ENCODE measurements at places on chromosomes 1 and 21.
A peak's percentile ranks its signal among the peaks of the same experiment; 100 is the strongest.

- DNase-seq: no peak
Measured at GRCh38 chr1:112297536-112297935, 98.5 kb upstream of the CTTNBP2NL start.

GRCh38 chr1:65341381-65341780, 32.0 kb downstream of the DNAJC6 start:
- DNase-seq: no peak

GRCh38 chr1:194355488-194356106, 1169.2 kb upstream of the B3GALT2 start:
- no peak for DNase-seq

- no peak for DNase-seq
Measured at GRCh38 chr1:38267037-38268036, 220.7 kb upstream of the POU3F1 start.

DNA sequence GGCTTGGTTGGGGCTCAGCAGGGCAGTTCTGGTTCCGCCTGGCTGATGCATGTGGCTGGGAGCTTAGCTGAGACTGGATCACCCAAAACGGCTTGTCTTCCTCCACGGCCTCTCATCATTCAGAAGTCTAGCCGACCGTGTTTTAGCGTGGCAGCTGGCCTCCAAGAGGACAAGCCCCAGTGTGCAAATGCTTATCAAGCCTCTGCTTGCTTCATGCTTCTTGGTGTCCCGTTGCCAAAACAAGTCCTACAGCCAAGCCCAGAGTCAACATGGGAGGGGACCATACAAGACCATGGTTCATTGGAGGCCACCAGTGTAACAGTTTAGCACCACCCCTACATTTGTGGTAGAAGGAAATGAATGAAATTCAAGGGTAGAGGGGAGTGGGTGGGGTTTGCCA, 10.5 kb upstream of the KDF1 start:
- DNase-seq: no peak

- no peak for DNase-seq
Measured at GRCh38 chr1:186231861-186232436, 143.1 kb downstream of the TPR start.

DNA sequence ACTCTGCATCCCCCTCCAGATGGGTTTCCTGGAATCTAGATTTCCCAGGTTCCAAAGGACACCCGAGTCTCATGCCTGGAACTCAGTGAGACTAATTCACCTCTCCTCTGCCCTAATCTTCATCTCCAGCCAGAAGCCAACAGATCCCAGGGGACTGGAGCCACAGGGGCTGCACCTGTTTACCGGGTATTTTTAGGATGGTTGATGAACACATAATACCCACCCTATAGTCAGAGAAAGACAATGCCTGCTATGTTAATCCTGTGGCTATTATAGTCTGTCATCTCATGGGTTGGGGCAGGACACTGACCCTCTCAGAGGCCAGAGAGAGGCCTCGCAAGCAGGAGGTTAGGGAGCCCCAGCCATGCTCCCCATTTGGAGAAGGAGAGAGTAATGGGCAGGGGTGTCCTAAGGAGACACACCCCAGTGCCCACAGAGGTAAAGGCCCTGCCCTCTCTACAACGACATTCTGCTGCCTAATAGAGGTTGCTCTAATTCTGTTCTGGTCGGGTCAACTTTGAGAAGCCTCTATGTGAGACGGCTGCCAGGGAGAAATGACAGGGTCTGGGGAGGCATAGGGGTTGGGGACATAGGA, 1.0 kb upstream of the TNNI1 start:
- no peak for DNase-seq

DNA sequence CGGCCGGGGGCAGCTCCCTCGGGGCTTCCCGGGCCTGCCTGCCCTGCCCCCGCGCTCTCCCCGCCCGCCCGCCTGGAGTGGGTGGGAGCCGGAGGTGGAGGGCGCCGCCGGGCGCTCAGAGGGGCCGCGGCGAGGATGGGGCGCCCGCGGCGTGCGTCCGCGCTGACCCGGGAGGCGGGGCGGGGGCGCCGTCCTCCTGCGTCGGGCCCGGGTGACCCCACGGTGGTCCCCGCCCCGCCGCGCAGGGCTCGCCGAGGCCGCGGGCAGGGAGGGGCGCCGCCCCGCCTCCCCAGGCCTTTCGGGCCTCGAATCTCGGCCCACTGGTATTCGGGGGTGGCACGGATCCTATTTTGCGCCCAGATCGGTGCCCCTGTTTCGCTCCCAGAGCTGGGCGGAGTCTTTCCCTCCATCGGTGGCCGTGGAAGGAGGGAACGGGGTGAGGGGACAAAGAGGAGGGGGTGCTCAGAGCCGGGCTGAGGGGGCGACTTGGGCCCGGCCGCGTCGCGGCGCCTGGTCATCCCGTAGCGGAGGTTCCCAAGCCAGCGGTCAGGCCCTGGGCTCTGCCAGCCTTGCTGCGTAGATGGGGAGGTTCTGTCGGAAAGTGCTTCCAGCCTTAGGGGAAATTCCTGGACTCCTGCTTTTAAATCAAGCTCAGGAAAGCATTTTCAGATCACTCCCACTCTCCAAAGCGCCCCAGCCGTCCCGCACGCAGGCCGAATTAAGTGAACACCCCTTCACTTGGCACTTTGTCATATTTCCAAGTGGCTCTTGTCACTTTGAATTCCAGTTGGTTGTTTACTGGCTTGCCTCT, 545 bp downstream of the PATJ start:
- DNase-seq: peak; percentile 23

GRCh38 chr1:21567241-21568005, 58.2 kb downstream of the ALPL start:
- no peak for DNase-seq

GRCh38 chr1:110312188-110313121, 26.7 kb upstream of the RBM15 start:
- peak; percentile 86 for DNase-seq

Measured in NCI-H446 (cell line).